Hindlimb muscle (tissue), 1 donor: ENCODE measurements at places on chromosomes 11 and 22.

- no peak for DNase-seq
Observed at GRCh38 chr11:46321757-46322156, 25.5 kb upstream of the DGKZ start.

- DNase-seq = no peak
Observed at GRCh38 chr11:134559602-134559962, 147.5 kb upstream of the B3GAT1 start.

GRCh38 chr11:2166091-2166851 lies 5.3 kb upstream of the INS start:
- DNase-seq = peak; percentile 49

- no peak for DNase-seq
Observed at GRCh38 chr11:6968816-6969215, 42.6 kb downstream of the ZNF215 start.

DNA sequence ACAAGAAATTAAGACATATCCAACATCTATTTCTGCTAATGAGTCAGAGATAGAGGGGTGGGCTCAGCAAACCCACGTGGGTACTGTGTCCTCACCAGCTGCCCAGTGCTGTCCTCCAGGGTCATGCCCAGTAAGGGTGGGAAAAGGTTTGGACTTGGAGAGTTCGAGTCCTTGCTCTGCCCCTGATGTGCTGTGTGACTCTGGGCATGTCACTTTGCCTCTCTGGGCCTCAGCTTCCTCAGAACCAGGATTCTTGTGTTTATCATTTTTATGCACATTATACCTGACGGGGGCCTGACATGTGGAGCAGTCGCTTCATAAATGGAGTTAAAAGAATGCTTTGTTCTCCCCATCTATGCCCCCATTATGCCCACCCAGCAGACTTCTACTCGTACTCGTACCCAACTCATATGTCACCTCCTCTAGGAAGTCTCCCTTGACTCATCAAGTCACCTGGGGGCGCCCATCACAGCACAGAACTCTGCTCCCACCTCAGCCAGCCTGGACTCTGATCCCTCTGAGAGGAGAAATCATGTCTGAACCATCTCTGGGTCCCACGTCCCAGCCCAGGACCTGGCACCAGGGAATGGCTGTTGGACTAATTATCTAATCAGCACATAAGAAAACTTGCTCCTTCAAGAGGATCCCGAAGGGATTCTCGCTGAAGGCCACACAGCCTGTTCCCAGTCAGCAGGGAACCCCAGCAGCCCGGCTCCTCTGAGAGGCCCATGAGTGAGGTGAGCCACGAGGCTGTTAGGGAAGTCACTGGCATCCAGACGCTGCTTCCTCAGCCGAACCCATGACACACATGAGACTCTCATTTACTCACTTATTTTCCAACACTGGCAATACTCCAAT lies 38.7 kb upstream of the TSKU start:
- peak; percentile 50 for DNase-seq

DNA sequence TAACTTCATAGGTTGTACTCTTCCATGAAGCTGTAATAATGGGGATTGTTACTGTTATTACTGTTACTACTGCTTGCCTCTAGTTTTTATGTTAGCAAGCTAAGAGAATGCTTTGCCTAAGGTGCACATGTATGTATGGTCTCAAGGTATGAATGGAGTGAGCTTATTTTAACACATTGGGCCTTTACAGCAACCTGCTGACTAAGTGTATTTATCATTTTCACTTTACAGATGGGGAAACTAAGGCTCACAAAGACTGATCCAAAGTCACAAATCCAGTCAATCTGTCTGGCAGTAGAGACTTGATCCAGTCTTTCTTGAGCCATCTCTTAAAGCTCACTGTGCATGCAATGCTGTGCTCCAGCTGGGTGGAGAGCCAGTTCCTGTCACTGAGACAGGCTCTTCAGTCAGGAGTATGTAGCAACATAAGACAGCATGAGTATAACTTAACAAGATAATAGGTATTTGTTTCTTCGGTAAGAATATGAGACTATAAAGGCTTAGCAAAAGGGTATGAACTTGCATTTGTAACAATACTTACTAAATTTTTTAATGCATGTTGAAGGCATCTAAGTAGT lies 66.5 kb downstream of the PPP2R1B start:
- DNase-seq = no peak

DNA sequence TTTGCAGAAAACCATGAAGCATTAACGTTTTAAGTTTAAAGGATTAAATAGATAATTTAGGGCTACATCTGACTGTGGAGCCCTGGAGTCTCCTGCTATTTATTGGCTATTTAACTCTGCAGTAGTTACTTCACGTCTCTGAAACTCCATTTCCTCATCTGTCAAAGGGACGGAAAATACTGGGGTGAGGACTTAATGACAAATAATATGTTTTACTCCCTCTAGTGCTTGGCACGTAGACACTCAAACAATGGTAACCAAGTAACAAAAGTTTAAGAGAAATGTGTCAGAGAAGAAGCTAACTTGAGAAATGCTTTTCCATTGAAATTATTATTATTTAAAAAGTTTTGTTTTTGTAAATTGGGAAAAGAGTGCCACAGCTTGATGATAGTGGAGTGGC lies 130.7 kb upstream of the RCN1 start:
- DNase-seq = no peak
